ENCODE measurements at places on chromosomes 6 and 20. TPM values are rescaled to one million over a fixed set of nuclear protein-coding genes. Genes with fewer than 3 reads are reported as not detected.

GRCh38 chr20:32493356-32493755, 91.8 kb downstream of the NOL4L start:
- DNase-seq: no peak

DNA sequence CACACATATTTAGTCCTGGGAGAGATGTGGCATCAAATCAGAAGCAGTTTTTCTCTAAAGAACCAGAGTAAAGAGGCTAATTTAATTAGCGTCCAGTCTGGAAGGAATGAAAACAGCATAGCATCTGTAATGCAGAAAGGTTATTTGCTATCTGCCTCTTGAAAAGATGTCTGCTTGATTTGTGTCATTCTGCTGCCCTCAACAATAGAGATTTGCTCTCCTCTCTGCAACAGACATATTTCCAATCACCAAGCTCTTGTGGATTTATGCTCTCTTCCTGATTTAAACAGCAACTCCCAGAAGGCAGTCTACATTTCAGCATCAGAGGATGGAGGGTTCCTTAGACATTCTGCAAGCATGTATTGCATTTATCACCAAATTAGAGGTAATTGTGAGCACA, 53.5 kb upstream of the AKAP12 start:
- DNase-seq: no peak

NMBR gene
- not detected for total RNA-seq

- DNase-seq: no peak
Measured at GRCh38 chr20:34163307-34163706, 51.3 kb upstream of the EIF2S2 start.

FANCE gene
- total RNA-seq: 18.3 TPM

- DNase-seq: no peak
Measured at GRCh38 chr6:168225471-168225911, 94.1 kb downstream of the DACT2 start.

DNA sequence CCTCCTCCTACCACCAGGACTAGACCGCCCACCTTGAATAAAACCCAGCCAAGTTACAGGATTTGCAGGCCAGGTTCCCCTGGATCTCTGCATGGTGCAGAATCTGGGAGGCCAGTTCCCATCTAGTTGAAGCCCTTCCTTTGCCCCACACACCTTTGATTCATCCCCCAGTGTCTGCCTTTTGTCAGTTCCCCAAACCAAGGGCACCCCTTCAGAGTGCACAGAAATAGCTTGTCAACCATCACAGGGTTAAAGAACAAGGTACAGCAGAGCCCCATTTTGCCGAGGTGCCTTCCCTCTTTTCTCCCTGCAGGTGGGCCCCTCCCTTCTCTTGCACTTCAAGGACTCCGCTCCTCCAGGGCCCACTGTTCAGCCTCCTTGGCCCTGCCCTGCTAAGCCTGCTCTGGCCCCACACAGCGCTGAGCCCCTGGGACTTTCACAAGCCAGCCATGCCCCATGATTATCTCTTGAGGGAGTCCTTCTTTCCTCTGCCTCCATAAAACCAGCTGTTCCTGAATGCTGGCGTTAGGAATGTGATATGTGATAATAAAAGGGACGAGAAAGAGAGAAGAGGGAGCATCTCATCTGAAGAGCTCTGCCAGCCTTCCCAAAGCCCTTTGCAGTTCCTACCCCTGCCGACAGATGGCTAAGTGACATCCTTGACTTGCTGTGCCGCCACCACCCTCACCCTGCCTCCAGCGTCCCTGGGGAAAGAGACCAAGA, 280.3 kb downstream of the CDC5L start:
- DNase-seq: peak; percentile 75

- peak; percentile 41 for DNase-seq
Measured at GRCh38 chr6:56869346-56869745, 85.6 kb upstream of the BEND6 start.

- no peak for DNase-seq
Measured at GRCh38 chr6:153028963-153029362, 26.5 kb upstream of the MTRF1L start.

GRCh38 chr20:51313358-51313827, 229.1 kb downstream of the NFATC2 start:
- DNase-seq: no peak

GRCh38 chr6:144360401-144360800, 75.3 kb downstream of the UTRN start:
- no peak for DNase-seq

POU3F2 gene
- 0.19 TPM for total RNA-seq

TAAR8 gene
- not detected for total RNA-seq

BHLHE23 gene
- total RNA-seq: not detected

PHF10 gene
- 44.1 TPM for total RNA-seq

- DNase-seq: no peak
Measured at GRCh38 chr6:83044091-83044768, 21.4 kb downstream of the UBE3D start.

DNA sequence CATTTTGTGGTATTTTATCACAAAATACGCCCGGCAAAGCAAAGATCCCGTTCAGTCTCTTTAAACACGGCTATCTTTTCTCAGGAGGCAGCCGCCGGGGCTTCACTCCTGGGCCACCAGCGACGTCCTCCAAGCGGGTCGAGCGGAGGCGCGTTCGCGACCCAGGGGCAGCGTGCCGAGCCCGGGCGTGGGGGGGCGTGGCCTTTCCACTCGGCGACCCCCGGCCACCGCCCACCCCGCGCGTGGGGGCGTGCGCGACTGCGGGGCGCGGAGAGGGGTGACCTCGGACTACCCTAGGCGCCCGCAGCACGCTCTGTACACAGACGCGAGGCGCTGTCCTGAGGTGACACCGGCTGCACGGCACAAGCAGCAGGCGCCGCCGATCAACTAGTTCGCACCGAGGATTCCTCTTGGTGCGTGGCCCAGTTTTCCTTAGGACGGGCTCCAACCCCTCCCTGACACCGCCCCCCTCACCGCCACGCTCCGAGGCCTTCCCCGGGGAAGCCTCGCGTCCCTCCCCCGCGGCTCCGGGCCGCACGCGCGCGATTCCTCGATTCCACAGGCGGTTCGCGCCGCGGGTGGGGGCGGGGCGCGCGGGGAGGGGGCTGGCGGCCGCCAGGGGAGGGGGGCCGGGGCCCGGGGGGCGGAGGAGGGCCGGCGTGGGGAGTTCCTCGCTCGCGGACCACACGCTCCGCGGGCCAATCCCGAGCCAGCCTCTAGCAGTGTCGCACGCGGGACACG, 1.1 kb upstream of the JARID2 start:
- peak; percentile 91 for DNase-seq
